ENCODE measurements at places on chromosomes 11 and 22.

DNA sequence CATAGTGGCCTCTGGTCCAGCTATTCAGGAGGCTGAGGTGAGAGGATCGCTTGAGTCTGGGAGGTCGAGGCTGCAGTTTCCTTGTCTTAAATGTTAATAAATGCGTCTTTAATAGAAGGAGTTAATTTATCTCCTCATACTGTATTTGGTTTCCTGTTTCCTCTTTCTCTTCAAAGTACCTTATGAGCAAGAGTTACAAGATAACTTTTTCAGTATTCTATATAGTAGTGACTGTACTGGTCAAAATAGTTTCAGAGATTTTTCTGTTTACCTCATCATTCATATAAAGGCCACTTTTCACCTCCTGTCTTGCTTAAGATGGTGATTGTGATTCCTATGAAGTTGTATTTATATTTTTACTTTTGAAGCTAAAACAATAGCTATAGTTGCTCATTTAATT lies 50.9 kb downstream of the MCAM start:
- no peak for DNase-seq

- no peak for DNase-seq
Observed at GRCh38 chr11:21814169-21814568, 378.7 kb upstream of the ANO5 start.

- DNase-seq = no peak
Observed at GRCh38 chr11:46272816-46273427, 4.5 kb upstream of the CREB3L1 start.

GRCh38 chr11:119907878-119908572 lies 179.0 kb upstream of the NECTIN1 start:
- no peak for DNase-seq

DNA sequence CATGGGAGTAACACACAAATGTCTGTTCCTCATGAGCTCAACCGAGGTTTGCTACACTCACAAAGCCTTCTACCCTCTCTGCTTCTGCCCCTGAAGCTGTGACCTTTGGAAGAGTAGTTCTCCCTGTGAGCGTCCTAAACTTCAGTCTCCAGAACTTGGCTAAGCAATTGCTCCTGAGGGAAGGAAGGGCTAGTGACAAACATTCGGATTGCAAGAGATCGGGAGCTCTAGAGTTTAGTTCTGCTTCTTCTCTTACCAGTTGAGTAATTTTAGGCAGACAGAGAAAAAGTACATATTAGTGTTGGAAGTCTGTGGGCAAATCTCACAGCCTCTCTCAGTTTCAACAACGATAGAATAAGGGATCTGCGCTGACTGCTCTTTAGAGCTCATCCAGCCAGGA lies 27.3 kb upstream of the ELF5 start:
- no peak for DNase-seq

GRCh38 chr11:120517801-120518291 lies 6.3 kb downstream of the GRIK4 start:
- DNase-seq = no peak

DNA sequence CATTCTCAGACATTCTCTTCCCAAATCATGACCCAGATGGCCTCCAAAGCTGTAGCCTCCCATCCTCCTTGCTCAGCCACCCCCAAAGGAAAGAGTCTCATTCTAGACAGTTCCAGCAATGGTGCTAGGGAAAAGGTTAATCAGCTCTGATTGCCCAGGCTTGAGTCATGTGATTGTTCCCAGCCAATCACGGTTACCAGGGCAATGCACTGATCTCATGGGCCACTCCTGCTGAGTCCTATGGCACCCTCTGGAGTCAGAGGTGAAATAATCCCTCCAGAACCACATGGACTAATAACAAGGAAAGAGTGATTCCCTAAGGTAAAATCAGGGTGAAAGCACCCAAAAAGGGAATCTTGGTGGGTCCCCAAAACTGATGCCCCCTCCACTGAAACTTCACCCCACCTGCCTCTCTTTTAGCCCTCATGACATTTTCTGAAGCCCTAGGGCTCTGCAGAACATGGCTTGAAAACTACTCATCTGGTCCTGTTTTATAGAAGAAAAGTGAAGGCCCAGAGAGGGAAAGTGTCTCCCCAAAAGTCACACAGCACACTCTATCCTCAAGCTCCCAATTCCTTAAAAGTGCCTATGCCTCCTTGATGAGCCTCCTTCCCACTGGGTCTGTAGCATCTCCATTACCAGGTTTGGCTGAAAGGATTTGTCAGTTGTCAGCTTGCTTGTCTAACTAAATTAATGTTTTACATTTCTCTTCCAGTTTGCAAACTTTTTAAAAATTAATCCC lies 203.7 kb downstream of the MN1 start:
- no peak for DNase-seq

GRCh38 chr11:118956847-118957469 lies 860 bp downstream of the UPK2 start:
- no peak for DNase-seq

DNA sequence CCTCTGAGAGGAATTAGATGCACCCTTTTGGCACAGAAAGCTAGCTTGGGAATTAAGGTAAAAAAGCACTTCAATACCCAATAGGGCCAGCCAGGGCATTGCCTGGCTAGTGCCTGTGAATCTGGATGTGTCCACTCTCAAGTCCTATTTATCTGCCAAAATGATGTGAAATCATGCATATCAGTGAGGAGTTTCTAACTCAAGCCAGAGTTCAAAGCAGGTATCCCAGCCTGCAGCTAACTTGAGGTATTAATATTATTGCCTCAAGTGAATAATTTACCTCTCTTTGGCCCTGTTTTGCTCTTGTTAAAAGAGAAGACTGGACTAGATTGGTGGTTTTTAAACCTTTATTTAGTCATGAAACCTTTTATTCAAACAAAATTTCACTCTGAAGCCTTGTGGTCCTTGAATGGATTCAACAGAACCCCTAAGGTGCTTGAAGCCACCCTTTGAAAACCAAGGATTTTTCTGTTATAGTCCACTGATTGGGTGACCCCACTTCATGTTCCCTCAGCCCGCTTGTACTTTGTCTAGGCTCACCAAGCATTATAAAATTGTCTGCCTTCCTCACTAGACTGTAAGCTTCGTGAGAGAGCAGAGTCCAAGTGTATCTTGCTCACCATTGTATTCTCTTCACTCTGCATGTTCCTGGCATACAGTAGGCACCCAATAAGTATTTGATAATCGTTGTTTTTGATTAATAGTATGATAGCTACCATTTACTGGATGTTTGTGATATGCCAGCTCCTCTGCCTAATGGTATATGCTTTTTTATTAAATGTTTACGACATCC lies 4.5 kb downstream of the RNF121 start:
- DNase-seq = no peak

- no peak for DNase-seq
Observed at GRCh38 chr22:48760481-48761390, 1066.9 kb downstream of the BRD1 start.

- DNase-seq = no peak
Observed at GRCh38 chr11:27398400-27398770, 35.4 kb upstream of the CCDC34 start.

DNA sequence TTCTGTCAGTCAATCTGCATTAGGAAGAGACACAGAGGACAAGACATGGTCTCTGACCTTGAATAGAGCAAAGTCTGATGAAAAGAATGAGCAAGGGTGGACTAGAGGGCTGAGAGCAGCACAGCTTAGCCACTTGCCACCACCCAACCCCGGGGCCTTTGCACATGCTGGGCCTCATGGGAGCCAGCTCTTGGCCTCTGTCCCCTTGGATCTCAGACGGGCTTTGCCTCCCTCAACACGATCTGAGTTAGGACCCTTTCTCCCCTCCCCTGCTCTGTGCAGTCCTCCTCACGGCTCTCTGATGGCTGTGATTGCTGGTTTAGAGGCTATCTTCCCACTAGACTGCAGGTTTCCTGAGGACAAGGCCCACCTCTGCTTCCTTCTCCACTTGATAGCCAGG lies 131.6 kb upstream of the B3GAT1 start:
- no peak for DNase-seq

GRCh38 chr11:69024509-69024908 lies 11.5 kb upstream of the MRGPRF start:
- no peak for DNase-seq

GRCh38 chr11:103378931-103379330 lies 269.7 kb downstream of the DYNC2H1 start:
- no peak for DNase-seq

- DNase-seq = no peak
Observed at GRCh38 chr11:73386016-73386415, 9.8 kb downstream of the RELT start.

GRCh38 chr11:116387641-116388040 lies 385.1 kb downstream of the BUD13 start:
- DNase-seq = no peak

- DNase-seq = no peak
Observed at GRCh38 chr11:57294225-57295131, 30.3 kb downstream of the TNKS1BP1 start.

GRCh38 chr11:78424334-78425270 lies 7.0 kb upstream of the GAB2 start:
- no peak for DNase-seq

DNA sequence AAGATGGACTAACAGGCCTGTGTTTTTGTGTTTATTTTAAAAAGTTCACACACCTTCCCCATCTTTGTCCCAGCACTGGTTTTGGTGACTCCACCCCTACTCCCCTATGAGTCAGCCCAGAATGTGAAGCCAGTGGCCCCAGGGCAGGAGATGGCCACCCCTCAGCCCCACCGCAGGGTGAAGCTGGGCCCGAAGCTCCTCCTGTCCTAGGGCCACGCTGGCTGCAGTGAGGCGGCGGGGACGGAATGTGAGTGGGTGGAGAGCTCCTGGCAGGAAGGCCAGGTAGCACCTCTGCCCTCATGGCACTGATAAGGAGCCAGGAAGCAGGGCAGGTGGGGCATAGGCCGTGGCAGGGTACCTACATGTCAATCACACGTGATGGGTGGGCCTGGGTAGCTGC lies 39.9 kb downstream of the SGSM3 start:
- no peak for DNase-seq

GRCh38 chr11:44434191-44434590 lies 124.3 kb upstream of the ALX4 start:
- no peak for DNase-seq

DNA sequence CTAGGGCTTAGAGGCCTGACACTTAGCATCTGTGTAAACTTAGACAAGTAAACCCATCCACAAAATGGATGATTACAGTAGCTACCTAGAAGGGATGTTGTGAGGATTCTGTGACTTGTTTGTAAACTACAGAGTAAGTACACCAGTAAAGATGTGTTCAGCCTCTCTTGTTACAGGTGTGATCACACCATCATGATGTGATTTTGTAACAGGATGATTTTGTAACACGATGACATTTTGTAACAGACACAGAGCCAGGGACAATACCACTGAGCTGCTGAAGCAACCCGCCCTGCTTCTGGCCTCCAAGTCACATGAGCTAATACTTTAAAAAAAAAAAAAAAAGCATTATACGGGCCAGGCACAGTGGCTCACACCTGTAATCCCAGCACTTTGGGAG lies 17.0 kb downstream of the FADD start:
- DNase-seq = no peak

- DNase-seq = no peak
Observed at GRCh38 chr11:62458212-62459002, 39.6 kb downstream of the SCGB1A1 start.

GRCh38 chr11:43756575-43756974 lies 76.0 kb downstream of the HSD17B12 start:
- no peak for DNase-seq

GRCh38 chr11:103789952-103790351 lies 246.5 kb upstream of the DDI1 start:
- no peak for DNase-seq

GRCh38 chr22:45817745-45818423 lies 146.2 kb downstream of the ATXN10 start:
- no peak for DNase-seq

DNA sequence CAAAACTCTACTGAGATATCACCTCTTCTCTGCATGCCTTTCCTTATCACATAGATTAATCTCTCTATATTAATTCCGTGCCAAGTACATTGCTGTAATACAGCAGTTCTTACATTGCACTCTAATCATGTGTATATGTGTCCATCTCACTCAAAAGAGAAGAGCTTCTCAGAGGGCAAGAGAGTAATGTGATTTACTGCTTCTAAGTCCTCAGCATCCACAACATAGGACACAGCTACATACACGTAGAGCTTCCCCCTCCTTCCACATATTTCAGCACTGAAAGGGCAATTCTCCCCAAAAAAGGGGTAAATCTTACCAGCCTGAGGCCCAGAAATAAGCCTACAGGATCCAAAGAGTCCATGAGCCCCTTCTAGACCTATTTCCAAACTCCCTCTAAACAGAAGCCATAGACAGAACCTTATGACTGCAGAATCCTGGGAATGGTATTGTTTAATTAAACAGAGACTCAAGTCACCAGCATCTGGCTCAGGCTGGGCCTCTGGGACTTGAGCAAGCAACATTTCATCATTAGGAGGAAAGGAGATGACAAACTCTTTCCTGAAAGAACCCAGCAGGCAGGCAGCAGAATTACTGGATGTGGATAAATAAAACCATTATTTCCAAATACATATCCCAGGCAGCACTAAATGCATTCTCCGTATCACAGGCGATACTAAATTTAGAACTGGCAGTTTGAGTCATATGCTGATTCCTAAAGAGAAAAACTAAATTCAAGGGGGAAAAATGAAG lies 87.2 kb downstream of the KCNC1 start:
- DNase-seq = no peak

- no peak for DNase-seq
Observed at GRCh38 chr11:73227571-73228211, 9.6 kb downstream of the P2RY2 start.

DNA sequence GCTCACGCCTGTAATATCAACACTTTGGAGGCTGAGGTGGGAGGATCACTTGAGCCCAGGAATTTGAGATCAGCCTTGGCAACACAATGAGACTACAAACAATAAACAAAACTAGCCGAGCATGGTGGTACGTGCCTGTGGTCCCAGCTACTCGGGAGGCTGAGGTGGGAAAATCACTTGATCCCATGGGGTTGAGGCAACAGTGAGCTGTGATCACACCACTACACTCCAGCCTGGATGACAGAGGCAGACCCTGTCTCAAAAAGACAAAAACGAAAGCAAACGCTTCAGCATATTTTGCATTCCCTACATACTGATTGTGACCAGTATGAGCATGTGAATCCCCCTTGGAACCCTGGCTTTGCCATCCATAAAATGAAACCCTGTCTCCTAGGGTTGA lies 33.9 kb upstream of the MN1 start:
- DNase-seq = no peak

Data from CD4-positive, alpha-beta T cell treated with Interleukin-6 at 100 ng/mL for 8 hours (primary cell).